ENCODE measurements at places on chromosomes 6 and 20. TPM values are rescaled to one million over a fixed set of nuclear protein-coding genes. Genes with fewer than 3 reads are reported as not detected.

Gene SYNCRIP
- 100 TPM for total RNA-seq

Gene MCHR2
- total RNA-seq = not detected

Gene HLA-DQA1
- 2.8 TPM for total RNA-seq

Gene SLC23A2
- total RNA-seq = 15.1 TPM

Gene MTFR2
- total RNA-seq = 4.7 TPM

Gene AIF1
- total RNA-seq = 2.4 TPM

Gene SLC26A8
- 0.19 TPM for total RNA-seq

Gene ZNF311
- total RNA-seq = 0.57 TPM

Gene CST1
- not detected for total RNA-seq

Gene TMEM244
- total RNA-seq = not detected

Gene LPA
- total RNA-seq = 0.22 TPM

Gene CRISP3
- 23.5 TPM for total RNA-seq

Gene C20orf141
- not detected for total RNA-seq

Gene CCN5
- total RNA-seq = 22.5 TPM

Gene RALGAPA2
- total RNA-seq = 29.8 TPM

Gene DEFB128
- not detected for total RNA-seq

Gene IL20RA
- 13.6 TPM for total RNA-seq

Gene KIAA1755
- total RNA-seq = 0.48 TPM

Gene SLC32A1
- total RNA-seq = not detected

Gene POLR1C
- 29.3 TPM for total RNA-seq

Gene SIRPB2
- total RNA-seq = 2.3 TPM

Gene CGA
- not detected for total RNA-seq

Gene BPI
- total RNA-seq = 0.26 TPM

Gene ABHD16A
- 39.2 TPM for total RNA-seq

Gene GTSF1L
- not detected for total RNA-seq

Gene PTCRA
- not detected for total RNA-seq

Gene PSORS1C1
- 0.06 TPM for total RNA-seq

Gene PAK5
- total RNA-seq = 0.19 TPM

Gene SIRPD
- total RNA-seq = not detected

Gene GMPR
- total RNA-seq = 0.64 TPM

Gene TSBP1
- total RNA-seq = not detected

Gene RRAGD
- 28.0 TPM for total RNA-seq

Gene TCFL5
- total RNA-seq = 5.2 TPM

Gene SLC13A3
- total RNA-seq = 0.88 TPM

Gene NCOA3
- total RNA-seq = 40.2 TPM

Gene RFX6
- not detected for total RNA-seq

Gene CD93
- 4.5 TPM for total RNA-seq

Gene BMP2
- 3.5 TPM for total RNA-seq

Gene EDN1
- 3.0 TPM for total RNA-seq

Gene PRPH2
- total RNA-seq = 0.94 TPM

Gene TPBG
- total RNA-seq = 25.6 TPM

Gene RAET1L
- 14.5 TPM for total RNA-seq

Gene ULBP1
- total RNA-seq = 0.26 TPM

Gene NRN1
- total RNA-seq = 0.19 TPM

Gene HSPA1L
- 0.38 TPM for total RNA-seq

Gene DNAJC5
- total RNA-seq = 89.5 TPM

Gene SPATA25
- not detected for total RNA-seq

Gene TSHZ2
- 22.0 TPM for total RNA-seq
